Activated CD8-positive, alpha-beta memory T cell treated with anti-CD3 and anti-CD28 coated beads for 1 hour (primary cell): ENCODE measurements at places on chromosomes 6 and 20.

DNA sequence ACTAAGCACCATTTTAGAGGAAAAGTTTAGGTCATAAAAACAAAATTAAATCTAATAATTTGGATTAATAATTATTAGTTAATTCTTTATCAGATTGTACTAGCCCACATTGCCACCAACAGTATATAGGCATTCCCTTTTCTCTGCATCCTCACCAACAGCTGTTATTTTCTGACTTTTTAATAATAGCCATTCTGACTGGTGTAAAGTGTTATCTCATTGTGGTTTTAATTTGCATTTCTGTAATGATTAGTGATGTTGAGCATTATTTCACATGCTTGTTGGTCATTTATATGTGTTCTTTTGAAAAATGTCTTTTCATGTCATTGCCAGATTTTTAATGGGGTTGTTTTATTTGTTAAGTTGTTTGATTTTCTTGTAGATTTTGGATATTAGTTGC is 319.1 kb upstream of the SYNCRIP start:
- no peak for DNase-seq

DNA sequence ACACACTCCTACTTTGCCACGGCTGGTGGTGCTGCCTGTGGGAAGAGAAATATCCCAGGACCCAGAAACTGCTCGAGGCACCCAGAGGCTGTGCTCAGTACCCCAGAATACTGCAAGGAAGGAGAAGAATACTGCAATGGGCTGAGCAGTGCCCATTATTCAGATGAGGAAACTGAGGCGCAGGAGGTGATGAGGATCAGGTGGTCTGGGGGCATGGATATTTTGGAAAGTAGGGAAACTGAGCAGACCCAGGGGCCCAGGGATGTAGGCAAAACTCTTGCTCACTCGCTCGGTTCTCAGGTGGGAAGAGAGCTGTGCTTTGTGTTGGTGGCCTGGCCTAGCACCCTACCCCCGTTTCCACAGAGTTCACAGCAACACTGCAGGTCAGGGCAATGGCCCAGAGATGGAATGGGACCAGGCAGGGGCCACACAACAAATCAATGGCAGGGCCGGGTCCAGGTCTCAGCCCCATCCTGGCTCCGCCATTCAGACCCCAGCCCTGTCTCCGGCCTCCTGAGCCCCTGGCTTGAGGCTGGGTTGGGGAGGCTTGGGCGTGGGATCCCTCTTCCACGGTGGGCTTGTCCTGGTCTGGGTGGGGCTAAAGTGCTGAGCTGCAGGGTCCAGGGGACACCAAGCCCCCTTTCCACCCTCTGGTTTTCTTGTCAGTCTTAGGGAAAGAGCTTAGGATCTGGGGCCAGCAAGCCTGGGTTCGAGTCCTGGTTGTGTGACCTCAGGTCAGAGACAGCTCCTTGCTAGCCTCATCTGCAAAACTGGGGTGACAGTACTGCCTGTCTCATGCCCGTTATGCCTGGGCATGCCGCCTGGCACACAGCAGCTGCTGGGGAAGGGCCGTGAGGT is 33.9 kb downstream of the SUN5 start:
- DNase-seq = no peak

GRCh38 chr20:22686097-22686496 is 101.7 kb upstream of the FOXA2 start:
- no peak for DNase-seq

DNA sequence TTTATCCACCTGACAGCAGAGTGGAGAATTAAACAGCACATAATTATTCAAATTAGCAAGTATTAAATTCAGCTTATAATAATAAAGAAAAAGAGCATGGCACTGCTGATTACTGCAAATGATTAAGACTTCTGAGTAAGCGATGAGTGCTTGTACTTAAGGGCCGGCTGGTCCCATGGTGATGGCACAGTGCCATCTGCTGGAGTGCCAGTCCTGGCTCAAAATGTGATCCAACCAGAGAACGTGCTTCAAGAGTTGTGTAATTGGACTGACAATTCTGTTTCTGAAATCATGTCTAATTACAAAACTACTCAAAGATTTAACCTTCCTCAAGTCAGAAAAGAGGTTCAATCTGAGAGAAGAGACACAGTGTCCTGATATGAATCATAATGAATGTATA is 181.6 kb upstream of the RGS17 start:
- no peak for DNase-seq

DNA sequence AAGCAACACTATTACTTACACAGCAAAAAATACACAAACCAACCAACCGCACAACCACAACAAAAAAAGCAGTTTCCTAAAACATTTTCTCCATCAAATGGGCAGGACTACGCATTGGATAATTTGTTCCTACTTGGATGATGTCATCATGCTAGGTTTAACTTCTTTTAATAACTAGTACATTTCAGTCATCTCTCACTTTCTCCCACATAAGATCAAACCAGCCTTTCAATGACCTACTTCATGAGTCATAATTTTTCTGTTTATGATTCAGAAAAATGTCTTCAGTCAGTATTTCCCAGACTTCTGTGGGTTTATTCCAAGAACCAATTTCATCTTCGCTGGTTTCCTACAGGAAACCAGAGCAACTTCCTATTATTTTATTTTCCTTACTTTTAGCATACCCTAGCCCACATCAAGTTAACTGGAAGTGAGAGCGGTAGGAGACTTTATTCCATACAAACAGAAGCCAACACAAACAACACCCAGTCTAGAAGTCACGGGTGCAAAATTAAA is 134.2 kb downstream of the GMDS start:
- DNase-seq = no peak

- DNase-seq = no peak
Measured at GRCh38 chr20:62305149-62305764, 2.5 kb downstream of the ADRM1 start.

GRCh38 chr6:154241581-154241980 is 115.0 kb downstream of the IPCEF1 start:
- DNase-seq = no peak

DNA sequence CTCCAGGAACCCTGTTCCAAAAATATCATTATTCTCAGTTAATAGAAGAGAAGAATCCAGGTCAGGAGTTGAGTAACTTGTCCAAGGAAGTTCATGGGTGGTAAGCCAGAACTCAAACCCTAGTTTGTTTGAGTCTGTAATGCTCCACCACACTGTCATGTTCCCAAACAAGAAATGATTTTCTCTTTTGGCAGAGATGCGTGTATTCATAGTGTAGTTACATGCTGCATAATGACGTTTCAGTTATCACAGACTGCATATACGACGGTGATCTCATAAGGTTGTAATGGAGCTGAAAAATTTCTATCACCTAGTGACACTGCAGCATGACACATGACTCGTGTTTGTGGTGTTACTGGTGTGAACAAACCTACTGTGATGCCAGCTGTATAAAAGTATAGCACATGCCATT is 102.6 kb downstream of the TULP4 start:
- DNase-seq = no peak

DNA sequence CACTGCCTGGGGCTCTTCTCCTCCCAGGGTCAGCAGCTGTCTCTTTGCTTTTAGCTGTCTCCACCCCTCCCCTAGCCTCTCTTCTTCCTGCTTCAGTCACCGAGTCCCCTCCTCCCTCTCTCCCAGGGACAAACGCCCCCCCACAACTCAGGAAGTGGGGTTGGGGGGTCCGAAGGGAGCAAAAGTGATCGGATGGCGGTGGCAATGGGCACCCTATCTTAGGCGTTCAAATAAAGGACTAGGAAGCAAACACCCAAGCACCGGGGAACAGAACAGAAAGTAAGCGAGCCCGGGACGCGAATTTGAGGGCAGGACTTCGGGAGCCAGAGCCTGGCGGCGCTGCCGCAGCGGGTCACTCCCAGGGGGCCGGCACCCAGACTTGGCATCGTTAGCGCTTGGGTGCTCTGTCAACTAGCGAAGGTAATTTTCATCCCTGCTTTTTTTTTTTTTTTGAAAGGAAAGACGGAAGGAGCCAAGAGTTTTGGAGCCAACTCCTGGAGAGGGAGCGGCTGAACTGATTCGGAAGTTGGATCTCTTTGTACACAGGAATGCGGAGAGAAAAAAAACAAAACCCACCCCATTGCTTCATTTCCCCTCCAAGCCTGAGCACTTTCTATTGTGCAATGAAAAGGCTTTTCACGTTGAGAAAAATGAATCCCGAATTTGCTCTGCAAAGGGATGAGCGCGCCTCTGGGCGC is 815 bp upstream of the ITPR3 start:
- peak; percentile 13 for DNase-seq

DNA sequence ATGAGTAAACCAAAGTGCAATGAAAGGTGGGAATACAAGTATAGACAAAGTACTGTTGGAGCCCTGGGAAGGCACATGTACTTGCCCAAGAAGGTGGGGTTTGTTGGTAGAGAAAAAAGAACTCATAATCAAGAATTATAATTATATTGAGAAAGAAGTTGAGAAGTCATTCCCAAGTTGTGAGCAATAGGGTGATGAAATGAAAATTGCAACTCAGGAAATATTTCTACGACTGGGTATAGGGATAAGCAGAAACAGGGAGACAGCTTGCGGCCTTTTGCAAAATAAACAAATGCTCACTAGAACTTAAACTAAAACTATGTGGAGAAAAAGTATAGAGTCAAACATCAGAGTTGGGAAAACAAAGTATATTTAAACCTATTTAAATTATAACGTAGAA is 250.7 kb upstream of the FAM83B start:
- DNase-seq = no peak

GRCh38 chr20:25525867-25526266 is 59.5 kb downstream of the NINL start:
- no peak for DNase-seq

- DNase-seq = no peak
Measured at GRCh38 chr6:56933650-56934049, 21.3 kb upstream of the BEND6 start.

- no peak for DNase-seq
Measured at GRCh38 chr6:37777272-37777834, 42.2 kb upstream of the ZFAND3 start.

GRCh38 chr6:158706369-158706982 is 56.6 kb downstream of the SYTL3 start:
- DNase-seq = no peak

DNA sequence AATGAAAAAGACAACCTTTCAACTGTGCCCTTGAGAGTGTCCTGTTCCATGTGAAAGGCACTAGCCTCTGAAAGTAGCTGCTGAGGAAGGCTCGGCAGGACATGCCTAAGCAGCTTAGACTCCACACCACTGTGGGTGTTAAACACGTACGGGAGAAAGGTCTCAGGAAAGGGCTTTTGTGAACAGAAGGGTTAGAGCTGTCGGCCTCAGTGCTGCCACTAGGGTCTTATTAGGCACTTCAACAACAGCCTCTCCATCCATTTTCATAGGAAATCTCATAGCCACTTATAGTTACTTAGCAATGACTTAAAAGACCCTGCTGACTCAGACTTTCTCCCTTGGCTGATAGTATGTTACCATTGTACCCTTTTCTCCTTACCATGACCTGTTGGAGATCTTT is 662.8 kb downstream of the TBC1D32 start:
- DNase-seq = no peak

DNA sequence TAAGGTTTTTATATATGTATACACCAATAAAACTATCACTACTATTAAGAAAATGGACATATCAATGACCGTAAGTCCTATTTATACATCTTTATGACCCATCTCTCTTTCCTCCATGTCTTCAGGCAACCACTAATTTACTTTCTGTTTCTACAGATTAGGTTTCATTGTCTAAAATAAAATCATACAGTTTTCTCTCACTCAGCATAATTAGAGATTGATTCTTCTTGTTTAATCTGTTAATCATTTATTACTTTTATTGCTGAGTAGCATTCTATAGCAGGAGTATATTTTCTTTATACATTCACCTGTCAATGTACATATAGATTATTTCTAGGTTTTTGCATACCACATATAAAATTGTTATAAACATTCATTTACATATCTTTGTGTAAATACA is 388.0 kb downstream of the RFPL4B start:
- no peak for DNase-seq

DNA sequence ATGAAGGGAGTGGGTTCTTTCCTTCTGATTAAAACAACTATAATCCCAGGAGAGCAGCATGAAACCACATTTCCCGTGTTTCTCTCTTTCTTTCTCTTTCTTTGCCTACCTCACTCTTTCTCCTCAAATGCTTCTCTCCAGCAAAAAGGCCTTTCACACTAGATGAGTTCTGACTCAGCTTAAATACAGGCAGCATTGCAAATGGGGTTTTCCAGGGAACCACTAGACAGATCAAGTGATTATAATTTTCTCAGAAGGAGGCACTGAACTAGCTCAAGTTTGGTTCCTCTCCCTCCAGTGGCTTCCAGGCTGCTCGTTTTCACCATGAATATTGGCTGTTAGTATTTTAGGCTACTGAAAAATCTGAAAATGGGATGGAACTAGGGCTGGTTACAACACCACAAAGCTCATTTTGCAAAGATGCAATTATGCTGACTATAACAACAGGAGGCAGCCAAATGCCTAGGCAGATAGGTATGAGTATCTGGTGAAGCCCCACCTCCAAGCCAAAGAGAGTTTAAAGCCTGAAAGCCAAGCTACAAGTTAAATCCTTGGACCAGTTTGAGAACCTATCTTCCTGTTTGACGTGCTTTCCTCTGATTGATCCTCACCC is 260.0 kb downstream of the MMUT start:
- no peak for DNase-seq

DNA sequence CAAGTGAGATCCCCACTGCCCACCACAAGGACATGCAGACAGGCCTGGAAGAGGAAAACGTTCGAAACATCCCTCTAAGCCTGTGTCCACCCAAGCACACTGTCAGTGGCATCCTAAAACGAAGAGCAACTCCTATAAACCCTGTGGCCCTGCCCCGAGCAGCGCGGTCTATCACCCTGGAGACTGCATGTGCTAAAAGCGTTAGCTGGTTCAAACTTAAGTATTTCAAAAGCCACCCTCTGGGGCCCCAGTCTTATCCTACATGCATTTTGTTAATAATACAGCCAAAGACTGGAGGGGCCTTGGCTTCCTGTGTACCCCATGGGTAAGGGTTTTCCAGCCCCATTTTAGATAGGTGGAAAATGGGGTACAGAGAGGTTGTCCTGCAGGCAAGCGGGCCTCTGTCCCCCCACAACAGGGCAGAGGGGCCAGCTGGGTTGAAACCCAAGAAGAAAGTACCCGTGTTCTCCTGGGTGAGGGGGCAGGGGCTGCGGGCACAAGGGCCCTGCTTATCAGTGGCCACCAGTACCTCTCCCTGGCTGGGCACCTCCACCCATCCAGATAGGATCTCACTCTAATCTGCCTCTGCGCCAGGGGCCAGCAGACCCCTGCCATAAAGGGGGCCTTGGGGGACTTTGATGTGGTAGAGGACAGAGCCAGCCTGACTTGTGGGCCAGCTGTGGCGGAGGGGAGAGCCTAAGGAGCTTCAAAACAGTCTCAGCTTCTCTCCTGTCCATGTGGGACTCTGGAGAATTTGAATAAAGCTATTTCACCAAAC is 28.3 kb downstream of the PREX1 start:
- no peak for DNase-seq

DNA sequence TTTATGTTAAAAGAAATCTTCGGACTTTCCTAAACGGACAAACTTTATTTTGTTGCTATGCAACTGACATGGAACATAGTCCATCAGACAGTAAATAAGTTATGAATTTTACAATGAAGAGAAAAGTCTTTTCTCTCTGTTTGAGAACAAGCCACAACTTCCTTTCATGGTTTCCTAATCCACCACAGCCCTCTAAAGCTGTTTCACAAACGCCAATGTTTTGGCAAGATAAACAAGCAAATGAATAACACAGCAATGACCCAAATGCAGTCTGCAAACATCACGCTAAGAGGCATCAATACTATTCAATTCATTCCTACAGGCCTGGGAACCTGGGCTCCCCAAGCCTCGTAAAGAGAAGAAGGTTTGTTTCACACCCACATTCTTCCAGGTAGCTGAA is 60.4 kb downstream of the HAO1 start:
- DNase-seq = no peak

- DNase-seq = no peak
Measured at GRCh38 chr6:120363429-120363828, 970.9 kb downstream of the TBC1D32 start.

- DNase-seq = no peak
Measured at GRCh38 chr20:63061771-63062100, 55.0 kb upstream of the BHLHE23 start.
